ENCODE measurements at places on chromosomes 2 and 18.

- DNase-seq: no peak
- no peaks in the 10 kb centered on the region for H3K27me3 ChIP-seq
- no peaks in the 10 kb centered on the region for H3K36me3 ChIP-seq
- peak overlapping the region; percentile 35 for H3K27ac ChIP-seq
- H3K4me1 ChIP-seq: peaks cover 14% of the 10 kb centered on the region
Observed at GRCh38 chr18:11808001-11808855, 43.0 kb upstream of the CHMP1B start.

- no peak overlapping the region for H3K27ac ChIP-seq
- H3K36me3 ChIP-seq: no peaks in the 10 kb centered on the region
- no peaks in the 10 kb centered on the region for H3K4me1 ChIP-seq
- no peaks in the 10 kb centered on the region for H3K27me3 ChIP-seq
- H3K4me3 ChIP-seq: no peak overlapping the region
Observed at GRCh38 chr2:175879679-175880078, 122.4 kb downstream of the LNPK start.

GRCh38 chr2:287471-287885 is 413 bp downstream of the ALKAL2 start:
- peak overlapping the region; percentile 42 for H3K4me3 ChIP-seq
- no peak overlapping the region for H3K27ac ChIP-seq
- H3K27me3 ChIP-seq: peaks cover 35% of the 10 kb centered on the region
- no peaks in the 10 kb centered on the region for H3K36me3 ChIP-seq
- DNase-seq: peak; percentile 83
- peaks cover 32% of the 10 kb centered on the region for H3K4me1 ChIP-seq

DNA sequence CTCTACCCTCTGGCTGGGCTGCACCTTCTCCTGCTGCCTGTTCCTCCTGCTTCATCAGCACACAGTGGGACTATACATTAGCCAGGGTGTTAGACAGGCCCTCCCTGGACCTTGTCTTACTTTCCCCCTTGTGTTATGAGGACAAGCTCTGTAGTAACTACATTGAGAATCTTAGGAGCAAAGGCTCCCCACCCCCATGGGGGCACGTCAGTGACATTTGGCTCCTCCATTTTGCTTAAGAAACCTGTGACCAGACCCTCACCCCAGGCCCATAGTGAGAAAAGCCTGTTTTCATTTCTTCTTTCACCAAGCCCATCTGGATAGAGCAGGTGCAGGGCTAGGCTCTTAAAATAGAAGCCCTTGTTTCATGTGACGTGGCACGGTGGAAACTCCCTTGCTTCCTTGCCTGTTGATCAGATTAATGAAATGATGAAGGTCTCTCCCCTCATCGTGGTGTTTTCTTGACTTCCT is 146.7 kb downstream of the RPIA start:
- no peak for DNase-seq
- H3K36me3 ChIP-seq: no peaks in the 10 kb centered on the region
- H3K27ac ChIP-seq: no peak overlapping the region
- no peaks in the 10 kb centered on the region for H3K27me3 ChIP-seq

Data from osteoblast (primary cell).